Activated CD4-positive, alpha-beta T cell treated with anti-CD3 and anti-CD28 coated beads for 24 hours (primary cell): ENCODE measurements at places on chromosomes 5 and 9.

GRCh38 chr9:112064871-112065270 is 110.2 kb downstream of the SUSD1 start:
- DNase-seq: no peak

DNA sequence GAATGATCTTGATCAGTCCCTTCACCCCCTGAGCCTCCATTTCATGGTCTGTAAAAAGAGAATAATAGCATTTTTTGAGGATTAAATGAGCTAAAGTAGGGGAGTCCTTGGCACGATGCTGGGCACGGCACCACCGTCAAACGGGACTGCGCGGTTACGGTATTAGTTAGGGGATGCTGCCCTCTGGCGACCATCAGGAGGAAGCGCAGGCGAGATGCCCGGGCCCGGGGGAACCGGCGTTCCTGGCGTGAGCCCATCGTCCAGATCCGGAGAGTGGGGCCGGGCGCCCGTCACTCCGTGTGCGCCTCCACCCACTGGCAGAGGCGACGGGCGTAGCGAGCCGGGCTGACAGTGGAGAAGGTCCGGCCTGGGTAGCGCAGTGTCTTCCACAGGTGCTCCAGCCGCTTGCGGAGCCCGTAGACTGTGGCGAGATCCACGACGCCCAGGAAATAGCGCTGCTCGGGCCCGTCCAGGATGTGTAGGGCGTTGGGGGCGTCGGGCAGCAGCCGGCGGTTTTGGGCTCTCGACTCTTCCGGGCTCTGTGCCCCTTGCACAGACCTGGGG is 4.8 kb upstream of the ST6GALNAC4 start:
- DNase-seq: peak; percentile 73

GRCh38 chr5:113692466-113692865 is 179.0 kb downstream of the YTHDC2 start:
- DNase-seq: no peak

- DNase-seq: no peak
Observed at GRCh38 chr9:99113414-99114048, 8.6 kb downstream of the TGFBR1 start.

DNA sequence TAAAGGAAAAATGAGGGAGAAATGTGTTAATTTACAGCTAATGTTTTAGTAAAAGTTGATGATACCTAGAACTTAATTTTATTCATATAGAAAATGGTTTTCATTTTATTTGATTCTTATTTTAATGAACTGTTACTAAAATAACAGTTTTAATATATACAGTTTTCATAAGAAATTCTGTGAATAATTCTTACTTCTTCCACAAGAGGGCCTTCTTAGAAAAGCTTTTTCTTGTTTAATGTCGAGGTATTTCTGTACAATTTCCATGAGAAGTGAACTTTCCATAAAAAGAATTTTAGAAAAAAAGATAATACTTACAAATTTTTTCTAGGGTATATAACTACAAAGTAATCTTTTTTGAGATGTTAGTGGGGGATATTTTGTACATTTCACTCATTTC is 73.9 kb downstream of the KLF9 start:
- no peak for DNase-seq

GRCh38 chr9:92406477-92406876 is 2.1 kb upstream of the OGN start:
- no peak for DNase-seq

DNA sequence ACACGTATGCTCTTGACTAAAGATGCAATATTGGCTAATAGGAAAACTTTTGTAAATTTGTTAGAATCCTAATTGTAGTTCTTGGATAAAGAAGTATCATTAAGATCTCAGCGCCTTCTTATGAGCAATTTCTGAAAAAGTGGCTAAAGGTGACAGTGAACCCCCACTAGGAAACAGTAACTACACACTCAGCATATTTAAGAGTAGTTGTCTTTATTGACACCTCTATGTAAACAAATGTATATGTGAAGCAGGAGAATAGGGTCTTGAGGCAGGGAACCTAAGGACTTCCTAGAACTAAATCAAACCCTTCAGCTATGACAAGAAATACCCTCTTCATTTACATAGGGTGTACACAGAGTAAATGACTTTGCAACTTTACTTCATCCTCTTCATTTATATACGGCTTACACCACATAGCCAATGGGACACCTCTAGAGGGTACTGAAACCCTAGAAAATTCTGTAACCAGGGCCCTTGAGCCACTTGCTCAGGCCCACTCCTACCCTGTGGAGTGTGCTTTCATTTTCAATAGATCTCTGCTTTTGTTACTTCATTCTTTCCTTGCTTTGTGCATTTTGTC is 2.8 kb downstream of the NIPSNAP3A start:
- DNase-seq: no peak

DNA sequence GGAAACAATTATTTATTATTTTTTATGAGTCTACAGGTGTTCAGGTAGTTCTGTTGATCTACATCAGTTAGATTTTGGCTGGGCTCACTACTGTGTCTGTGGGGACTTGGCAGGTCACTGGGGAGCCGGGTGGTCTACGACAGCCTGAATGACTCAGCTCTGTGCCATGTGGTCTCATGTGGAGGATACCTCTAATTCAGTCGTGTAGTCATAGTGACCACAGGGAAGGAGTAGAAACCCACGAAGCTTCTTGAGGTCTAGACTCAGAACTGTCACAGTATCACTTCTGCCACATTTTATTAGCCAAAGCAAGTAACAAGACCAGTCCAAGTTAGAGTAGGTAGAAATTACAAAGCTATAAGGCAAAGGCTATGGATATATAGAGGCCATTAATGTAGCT is 64.7 kb upstream of the GRAMD2B start:
- DNase-seq: no peak

GRCh38 chr5:37501152-37501551 is 122.0 kb downstream of the WDR70 start:
- no peak for DNase-seq

DNA sequence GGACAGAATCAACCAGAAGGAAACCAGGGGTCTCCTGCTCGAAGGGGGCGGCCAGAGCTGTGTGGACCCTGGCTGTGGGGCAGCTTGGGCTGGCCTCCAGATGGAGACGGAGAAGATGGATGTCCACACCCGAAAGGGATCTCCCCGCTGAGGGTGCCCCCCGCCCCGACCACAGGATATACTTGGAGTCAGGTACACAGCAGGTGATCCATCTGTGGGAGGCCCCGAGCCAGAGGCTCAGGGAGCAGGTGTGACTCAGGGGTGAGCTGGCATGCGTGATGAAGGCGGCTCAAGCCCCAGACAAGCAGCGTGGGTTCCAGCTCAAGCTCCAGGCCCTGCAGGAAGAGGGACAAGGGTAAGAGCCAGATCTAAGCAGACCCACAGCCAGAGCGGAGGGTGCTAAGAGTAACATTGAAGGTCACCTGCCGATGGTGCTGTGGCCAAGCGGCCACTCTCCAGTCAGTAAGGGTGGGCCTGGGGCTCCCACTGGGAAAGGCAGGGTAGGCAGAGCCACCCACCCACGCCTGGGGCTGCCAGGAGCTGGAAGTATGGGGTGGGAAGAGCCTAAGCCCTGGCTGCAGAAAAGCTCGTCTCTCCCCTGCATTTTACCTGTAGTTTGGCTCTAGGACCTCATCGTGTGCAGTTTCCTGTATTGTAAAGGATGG is 30.6 kb upstream of the MVB12B start:
- DNase-seq: no peak

DNA sequence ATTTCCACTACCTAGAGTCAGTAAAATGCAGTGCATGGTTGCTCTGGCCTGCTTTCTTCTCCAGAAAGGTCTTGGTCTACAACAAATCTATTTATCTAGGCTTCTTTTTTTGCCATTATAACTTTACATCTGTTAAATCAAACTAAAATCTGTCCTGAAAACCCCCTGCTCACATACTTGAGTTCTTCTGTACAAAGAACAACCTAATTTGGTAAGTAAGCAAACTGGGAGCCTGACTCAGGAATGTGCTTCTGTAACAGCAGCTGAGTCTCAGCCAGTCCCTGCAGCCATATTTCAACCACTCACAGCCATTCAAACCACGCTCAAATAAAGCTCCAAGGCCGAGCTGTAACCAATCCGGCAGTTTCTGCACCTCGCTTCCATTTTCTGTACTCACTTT is 95.8 kb downstream of the PLPP1 start:
- no peak for DNase-seq

- DNase-seq: no peak
Observed at GRCh38 chr9:133242241-133242640, 32.8 kb downstream of the ABO start.

GRCh38 chr9:89919171-89919681 is 314.4 kb downstream of the GADD45G start:
- DNase-seq: no peak

- DNase-seq: no peak
Observed at GRCh38 chr5:150945947-150946346, 41.2 kb upstream of the ZNF300 start.

GRCh38 chr5:171436804-171437285 is 17.4 kb downstream of the FGF18 start:
- no peak for DNase-seq

DNA sequence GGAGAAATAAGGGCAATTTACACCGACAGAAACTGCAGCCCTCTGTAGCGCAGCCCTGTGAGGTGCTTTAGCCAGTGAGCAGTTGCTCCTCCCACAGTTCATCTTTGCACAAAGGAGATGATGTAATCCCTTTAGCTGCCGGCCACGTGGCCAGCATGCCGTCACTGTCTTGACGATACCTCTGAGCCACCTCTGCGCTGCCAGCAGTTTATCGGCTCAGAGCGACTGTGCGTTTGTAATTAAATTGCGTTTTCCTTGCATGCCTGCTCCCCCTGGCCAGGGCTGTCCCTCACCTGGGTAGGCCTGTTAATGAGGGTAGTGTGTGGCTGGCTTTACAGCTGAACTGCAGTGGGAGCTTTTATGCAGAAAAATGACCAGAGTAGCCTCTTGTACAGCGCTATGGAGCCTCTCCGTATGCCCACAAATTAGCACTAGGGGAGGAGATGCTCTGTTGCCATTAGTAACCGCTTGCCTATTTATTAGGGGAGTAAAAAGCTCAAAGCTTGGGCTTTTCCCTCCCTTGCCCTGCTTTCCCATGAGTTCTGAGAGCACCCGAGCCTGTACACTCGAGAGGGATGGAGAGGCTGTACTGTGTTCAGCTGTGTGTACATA is 107.0 kb downstream of the TRIO start:
- DNase-seq: no peak

- no peak for DNase-seq
Observed at GRCh38 chr5:64947801-64948200, 179.1 kb downstream of the CWC27 start.

DNA sequence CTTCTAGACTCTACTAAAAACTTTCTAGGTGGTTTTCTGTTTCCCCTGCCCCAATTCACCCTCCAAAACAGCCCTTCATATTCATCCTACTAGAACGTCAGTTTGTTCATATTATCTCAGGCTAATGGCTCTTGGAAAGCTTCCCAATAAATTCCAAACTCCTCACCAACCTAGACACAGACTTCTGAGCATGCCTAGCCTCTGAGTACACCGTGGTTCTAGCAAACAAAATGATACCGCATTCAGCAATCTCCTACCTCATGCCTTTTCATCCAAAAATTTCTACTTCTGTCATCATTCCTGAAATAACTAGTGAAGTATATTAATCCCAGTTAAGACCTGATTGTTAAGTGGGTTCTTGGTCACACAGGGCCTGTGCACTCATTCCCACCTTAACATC is 46.5 kb upstream of the NR5A1 start:
- no peak for DNase-seq

DNA sequence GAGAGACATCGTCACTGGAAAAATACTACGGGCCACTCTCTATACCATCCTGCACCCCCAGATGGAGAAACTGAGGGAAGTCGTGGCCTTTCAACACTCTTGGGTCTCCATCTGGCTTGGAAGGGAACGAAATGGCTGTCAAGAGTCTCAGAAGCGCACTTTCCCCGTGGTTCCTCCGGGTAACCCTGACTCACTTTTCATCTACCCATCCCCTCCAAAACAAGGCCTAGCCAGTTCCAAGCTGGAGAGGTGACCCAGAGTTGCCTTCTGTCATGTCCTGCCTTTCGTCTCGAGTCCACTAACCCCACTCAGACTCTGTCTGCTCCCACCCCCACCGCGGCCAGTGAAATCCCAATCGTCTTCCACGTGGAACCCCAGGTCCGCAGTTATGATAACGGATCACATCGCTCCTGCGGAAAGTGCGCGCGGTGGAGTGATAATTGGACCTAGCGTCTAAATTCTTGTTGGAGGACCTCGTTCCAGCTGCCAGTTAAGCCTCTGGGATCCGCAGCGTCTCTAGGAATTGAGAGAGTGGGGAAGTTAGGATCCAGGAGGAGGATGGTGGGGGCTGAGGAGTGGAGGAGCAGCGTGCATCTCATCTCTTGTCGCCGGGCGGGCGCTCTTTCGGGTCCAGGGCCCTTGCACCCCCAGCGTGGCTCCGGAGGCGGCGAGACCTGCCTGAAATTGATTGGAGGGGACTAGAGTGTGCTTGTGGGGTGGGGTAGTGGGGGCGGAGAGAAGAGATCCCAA is 4.6 kb downstream of the CDKN2A start:
- DNase-seq: no peak

DNA sequence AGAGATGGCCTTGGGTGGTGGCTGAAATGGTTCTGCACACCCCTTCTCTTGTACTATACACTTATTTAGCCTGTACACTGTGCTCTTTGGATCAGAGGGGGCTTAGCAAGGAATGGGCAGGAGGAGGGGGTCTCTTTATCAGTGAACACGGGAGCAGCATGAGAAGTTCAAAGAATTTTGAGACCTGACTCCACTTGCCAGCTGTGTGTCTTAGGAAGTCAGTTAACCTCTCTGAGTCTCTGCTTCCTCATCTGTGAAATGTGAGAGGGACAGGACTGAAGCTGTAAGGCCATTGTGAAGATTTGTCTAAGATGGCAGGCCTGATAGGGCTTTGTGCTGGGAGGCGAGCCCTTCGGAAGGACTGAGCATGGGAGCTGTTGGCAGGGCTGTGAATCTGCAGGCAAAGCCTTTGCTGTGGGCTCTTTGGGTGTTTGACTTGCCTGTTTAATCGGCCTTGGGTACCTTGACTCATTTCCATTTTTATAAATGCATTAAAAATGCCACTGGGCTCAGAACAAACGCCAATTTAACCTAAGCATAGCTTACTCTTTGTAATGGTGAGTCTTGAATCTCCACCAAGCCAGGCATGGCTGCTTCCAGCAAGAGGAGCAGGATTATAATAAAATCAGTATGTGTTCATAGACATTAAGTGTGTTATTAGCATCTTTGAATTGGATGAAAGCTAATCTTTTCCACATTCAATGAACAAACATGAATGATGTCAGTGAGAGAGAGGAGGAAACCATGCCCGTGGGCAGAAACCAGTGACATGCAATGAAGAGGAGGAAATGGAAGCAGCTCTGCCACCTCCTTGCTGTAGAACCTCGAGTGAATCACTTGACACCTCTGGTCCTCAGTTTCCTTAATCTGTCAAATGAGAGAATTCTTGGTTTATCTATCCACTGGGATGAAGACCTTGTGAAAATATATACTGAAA is 89.4 kb downstream of the MACROH2A1 start:
- DNase-seq: no peak

- DNase-seq: no peak
Observed at GRCh38 chr5:78557601-78558000, 91.0 kb downstream of the LHFPL2 start.

GRCh38 chr5:180801596-180802324 is 846 bp downstream of the MGAT1 start:
- no peak for DNase-seq
